ENCODE measurements at places on chromosomes 7 and 10.

DNA sequence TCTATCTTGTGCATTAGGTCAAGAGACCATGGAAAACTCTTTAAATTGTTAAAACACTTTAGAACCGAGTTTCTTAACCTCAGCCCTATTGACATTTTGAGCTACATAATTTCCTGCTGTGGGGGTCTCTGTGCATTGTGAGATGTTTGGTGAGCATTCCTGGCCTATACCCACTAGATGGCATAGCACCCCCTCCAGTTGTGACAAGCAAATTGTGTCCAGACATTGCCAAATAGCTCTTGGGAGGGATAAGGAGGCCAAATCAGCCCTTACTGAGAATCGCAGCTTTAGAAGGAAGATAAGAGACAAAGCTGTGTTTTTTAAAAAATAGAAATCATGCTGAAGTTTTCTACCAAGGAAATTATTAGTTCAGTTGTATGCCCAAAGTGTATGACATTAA, 1158.5 kb upstream of the C7orf33 start:
- peak; percentile 17 for DNase-seq

- no peak for DNase-seq
These were observed 100.5 kb upstream of the NRP1 start for GRCh38 chr10:33434933-33435332.

DNA sequence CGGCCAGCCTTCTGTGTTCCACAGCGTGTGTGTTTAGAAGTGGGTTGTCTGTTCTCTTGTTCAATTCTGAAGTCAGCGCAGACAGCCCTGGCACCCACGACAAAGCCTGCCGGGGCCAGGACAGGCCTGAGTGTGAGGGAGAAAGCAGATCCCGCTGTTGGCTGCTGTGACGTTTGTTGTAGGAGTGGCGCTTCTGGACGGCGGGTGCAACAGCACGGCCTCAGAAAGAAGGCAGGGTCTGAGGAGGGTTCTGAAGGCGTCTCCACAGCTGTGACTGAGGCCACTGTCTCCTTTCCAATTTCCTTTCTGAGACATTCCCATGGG, 76.2 kb downstream of the VIPR2 start:
- no peak for DNase-seq

DNA sequence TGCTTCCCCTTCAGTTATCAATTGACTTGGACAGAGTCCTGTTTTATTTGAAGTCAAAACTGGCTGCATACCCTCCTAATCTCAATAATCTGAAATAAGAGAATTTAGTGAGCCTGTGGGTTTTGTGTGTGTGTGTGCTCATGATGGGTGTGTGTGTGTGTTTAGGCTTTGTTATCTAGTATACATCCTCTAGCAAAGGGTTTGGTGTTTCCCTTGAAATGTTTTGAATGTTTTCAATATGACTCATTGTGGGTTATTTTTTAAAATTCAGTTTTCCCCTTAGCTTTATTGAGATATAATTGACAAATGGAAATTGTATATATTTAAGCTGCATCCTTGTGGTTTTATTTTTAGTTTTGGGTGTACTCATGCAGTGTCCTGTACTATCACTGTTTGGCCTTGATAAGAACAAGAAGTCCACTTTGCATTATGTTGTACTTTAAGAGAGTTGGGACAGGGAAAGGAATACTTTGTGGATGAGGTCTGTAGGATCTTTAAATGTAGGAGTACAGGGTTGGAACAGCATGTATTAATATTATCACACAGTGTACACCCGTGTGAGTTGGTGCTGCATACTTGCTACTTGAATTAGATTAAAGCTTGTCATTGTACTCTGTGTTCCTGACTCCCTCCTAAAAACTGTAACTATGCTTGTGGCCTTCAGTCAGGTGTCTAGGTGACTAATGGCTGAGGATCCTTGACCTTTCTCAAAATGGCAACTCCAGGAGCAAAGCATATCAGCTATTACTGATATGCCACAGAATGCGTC, 58.3 kb downstream of the VCL start:
- DNase-seq: no peak

GRCh38 chr7:11817111-11817740, 14.8 kb downstream of the THSD7A start:
- DNase-seq: no peak

DNA sequence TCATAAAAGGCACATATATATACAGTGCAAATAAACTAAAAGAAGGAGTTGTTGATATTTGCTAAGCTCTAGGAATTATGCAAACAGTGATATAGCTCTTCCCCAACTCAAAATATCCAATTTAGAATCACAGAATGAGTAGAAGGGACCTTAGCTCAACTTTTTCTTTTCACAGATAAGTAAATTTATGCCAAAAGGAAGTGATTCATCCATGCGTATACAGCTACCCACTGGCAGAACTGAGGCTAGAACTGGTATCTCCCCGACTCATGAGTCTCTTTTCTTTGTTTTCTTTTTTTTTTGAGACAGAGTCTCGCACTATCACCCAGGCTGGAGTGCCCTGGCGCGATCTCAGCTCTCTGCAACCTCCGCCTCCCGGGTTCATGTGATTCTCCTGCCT, 54.2 kb upstream of the SVIL start:
- no peak for DNase-seq

- DNase-seq: peak; percentile 73
These were observed 57.7 kb downstream of the SLIT1 start for GRCh38 chr10:97128039-97128492.

DNA sequence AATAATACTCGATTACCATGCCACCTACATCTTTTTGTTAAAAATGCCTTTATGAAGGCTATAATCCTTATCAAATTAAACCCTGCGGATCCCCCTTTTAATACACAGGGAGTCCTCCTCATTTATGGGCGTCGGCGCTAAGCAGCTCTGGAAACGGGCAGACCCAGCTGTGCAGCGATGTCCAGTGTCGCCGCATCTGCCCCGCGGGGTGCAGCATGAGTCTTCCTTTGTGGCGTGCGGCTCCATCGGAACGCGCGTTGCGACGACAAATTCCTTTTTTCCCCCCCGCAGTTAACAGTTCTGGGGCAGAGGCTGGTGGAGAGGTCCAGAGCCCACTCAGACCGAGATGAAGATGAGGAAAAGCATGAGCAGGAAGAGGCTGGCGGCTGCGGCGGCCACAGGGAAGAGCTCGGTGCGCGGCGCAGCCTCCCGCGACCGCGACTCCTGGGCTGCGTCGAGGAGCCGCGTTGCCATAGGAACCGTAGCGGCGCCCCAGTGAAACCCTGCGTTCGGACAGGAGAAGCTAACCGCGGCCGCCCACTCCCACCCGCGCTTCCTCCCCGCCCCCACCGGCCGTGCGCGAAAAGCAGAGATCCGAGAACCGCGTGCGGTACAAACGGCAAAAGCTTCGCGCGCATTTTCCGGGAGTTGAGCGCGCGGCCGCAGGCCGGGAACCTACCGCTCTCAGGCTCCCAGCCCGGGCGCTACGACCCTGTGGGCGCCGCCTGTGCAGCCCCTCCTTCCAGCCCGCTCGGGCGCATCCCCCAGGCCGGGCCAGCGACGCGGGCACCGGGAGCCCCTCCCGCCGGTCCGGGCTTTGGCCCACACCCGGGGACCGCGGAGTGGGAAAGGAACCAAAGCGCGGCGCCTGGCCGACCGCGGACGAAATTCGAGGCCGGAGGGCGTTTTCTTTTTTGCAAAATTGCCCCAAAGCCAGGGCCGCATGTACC, 130.6 kb downstream of the SPAG6 start:
- no peak for DNase-seq

- DNase-seq: no peak
These were observed 55.2 kb upstream of the RPA3 start for GRCh38 chr7:7773334-7774309.

GRCh38 chr10:125235093-125236069, 75.0 kb upstream of the CTBP2 start:
- DNase-seq: peak; percentile 12

- DNase-seq: no peak
These were observed 108.6 kb upstream of the PODXL start for GRCh38 chr7:131665021-131665420.

DNA sequence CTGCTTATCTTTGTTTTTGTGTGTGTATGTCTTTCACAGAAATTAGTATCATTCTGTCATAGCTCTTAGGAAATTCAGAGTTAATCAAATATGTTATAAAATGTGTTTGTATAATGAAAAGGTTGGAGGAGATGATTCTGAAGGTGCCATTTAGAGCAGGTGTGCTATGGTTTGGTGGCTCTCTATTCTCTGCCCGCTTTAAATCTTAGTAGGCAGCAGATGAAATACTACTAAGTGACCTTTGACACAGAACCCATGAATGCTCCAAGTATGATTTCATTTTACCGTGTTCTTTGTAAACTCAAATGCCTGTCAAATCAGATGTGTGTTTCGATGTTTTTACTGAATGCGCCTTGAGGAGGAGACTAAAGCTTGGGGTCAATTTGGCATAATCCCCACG, 24.5 kb downstream of the ZEB1 start:
- DNase-seq: no peak

DNA sequence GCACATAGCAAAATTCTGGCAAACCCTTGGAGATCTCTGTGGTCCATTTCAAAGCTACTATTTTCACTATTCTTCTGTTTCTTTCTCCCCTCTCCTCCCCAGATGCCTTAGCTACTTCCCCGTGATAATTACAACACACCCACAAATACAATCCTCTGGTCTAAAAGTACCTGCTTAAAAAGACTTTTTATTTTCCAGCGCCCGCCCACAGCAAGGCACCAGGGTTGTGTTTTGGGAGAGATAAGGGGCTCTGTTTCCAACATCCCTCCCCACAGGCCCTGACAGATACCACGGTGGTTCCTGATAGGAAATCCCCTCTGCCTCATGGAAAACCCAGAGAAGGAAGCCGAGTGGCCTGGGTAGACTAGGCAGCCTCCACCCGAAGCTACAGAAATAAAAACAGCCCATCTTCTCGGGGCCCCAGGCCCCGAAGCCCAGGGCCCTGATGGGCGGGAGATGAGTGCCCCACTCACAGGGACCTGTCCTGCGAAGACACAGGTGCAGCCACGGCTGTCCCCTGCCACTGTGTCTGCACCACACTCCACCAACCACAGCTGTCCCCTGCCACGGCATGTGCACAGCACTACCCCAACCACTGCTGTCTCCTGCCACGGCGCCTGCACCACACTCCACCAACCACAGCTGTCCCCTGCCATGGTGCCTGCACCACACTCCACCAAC, 19.7 kb downstream of the CALML5 start:
- DNase-seq: no peak

DNA sequence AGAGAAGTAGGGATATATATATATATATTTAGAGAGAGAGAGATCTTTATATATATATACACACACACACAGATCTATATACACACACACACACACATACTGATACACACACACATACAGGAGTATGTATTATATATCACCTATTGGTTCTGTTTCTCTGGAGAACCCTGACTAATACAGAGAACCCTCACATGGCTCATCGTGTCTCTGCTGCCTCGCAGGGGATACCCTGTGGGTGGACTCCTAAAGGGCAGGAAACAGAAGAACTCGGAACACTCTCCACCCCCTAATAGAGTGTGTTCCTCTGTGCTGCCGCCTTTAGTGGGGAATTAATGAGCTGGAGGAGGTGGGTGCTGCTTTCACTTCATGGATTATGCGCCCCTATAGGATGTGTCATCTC, 86.6 kb downstream of the NPY start:
- DNase-seq: no peak

DNA sequence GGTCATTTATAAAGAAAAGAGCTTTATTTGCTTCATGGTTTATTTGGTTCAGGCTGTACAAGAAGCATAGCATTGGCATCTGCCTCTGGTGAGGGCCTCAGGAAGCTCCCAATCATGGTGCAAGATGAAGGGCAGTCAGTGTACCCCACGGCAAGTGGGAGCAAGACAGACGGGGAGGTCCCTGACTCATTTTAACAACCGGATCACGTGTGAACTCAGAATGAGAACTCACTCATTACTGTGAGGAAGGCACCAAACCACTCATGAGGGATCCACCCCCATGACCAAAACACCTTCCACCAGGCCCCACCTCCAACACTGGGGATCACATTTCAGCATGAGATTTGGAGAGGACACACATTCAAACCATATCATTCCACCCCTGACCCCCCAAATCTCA, 15.7 kb upstream of the CRYGN start:
- no peak for DNase-seq

GRCh38 chr7:76009672-76010600, 15.5 kb upstream of the TMEM120A start:
- no peak for DNase-seq

GRCh38 chr10:126576336-126576735, 94.2 kb downstream of the C10orf90 start:
- DNase-seq: no peak

DNA sequence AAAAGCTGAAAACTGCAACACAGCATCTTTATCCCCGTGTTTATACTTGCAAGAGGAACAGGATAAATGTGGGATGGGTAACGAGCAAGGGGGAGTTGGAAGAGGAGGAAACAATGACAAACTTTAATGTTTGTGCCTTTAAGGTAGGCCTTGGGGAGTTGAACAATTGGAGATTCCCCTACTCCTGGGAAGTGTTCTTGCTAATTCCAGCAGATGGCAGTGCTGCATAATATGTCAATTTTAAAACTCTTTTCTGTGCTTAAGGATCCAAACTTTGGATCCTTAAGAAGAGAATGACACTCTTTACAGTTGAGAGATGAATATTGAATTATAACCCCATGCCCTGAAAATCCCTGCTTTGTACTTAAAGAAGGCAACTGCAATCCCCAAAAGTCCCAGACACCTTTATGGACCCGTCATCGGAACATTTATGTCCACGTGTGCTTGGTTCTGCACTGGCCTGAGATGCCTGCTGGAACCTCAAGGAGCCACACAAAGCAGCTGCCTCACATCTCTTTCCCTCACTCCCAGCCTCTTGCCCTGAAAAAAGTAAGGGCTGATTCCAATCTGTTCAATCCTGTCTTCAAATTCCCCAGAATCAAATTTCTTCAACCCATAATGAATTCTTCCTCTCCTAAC, 12.0 kb downstream of the IFIT5 start:
- DNase-seq: peak; percentile 22

GRCh38 chr10:118990326-118990725, 39.2 kb upstream of the NANOS1 start:
- DNase-seq: peak; percentile 38

DNA sequence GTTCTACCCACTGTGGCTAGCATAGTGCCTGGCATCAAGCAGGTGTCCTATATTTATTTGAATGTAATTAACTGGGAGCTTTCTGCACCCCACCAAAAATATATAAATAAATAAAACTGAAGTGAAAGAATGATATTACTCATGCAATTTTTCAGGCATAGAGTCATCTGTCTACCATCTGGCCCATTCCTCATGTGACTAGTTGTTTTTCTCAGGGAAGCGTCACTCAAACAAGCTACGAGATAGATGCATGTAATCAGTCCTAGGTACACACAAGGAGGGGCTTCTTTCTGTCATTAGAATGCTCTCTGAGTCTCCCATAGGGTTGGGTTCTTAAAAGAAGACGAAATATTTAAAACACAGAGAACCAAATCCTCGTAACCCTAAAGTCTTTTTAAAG, 255.5 kb upstream of the KMT2E start:
- peak; percentile 91 for DNase-seq

Data from NCI-H2171 treated with DMSO at 0.1 percent for 48 hours (cell line).